DMS79 treated with DMSO at 0.1 percent for 48 hours (cell line): ENCODE measurements at places on chromosomes 13 and 19.
A peak's percentile ranks its signal among the peaks of the same experiment; 100 is the strongest.

GRCh38 chr13:99322297-99323103 lies 15.3 kb upstream of the GPR183 start:
- no peak for DNase-seq

GRCh38 chr19:41590936-41591335 lies 15.0 kb downstream of the CEACAM21 start:
- no peak for DNase-seq

- DNase-seq: no peak
These were observed 1237.6 kb downstream of the EFNB2 start for GRCh38 chr13:105297839-105298238.

DNA sequence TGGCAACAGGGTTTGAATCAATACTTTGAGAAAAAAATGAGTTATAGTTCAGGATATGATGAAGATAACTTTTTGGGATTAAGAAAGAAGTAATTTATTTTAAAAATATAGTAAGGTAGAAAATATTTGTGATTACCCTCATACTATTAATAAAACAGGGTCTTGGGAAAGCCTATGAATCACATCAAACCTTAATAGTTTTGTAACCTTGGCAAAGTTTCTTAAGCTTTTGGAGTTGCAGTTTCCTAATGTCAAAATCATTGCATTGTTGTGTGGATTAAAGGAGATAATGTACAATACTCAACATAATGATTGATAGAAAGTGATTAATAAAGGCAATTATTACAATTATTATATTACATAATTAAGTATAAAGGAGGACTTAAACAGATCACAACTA lies 149.0 kb downstream of the LMO7 start:
- DNase-seq: no peak

DNA sequence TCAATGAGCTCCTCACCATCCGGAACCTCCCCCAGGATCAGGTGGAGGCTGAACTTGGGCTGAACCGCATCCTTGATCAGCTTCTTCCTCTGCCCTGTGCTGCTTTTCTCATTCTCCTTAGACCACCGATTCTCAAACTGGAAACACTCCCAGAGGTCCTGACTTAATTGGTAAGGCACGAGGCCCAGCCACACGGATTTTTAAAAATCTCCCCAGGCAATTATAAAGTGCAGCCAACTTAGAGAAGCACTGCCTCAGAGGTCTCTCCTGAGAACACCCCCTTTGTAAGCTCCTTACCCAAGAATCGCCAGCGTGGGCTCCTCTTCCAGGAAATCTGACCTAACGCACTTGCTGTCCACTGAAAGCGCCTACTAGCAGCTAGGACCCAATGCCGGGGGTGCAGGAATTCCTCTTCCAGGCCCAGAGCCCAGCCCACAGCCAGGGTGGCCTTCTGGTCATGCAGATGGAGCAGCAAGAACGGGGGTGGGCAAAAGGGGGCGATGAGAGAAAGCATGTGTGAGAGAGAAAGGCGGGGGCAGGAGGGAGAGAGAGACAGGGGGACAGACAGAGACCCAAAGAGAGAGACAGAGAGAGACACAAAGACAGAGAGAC lies 66.9 kb upstream of the CACNA1A start:
- DNase-seq: no peak

DNA sequence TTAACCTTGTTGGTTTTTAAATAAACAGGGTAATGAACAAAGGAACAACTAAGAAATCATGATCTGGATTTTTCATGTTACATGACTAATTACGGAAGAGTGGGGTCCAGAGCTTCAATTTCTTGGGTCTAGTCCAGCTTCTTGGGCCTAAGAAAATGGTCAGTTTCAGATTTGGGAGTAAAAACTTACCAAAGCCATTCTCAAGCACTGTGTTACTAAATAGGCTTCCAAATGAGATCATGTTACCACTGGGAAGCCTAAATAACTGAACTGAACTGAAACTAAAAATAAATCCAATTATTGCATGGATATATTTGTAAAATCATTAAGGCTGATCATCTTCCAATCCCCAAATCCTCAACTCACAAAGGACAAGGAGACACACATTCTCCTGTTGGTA lies 13.9 kb downstream of the TBC1D4 start:
- no peak for DNase-seq

- DNase-seq: peak; percentile 21
These were observed 5.1 kb upstream of the KRTDAP start for GRCh38 chr19:35495107-35496064.

DNA sequence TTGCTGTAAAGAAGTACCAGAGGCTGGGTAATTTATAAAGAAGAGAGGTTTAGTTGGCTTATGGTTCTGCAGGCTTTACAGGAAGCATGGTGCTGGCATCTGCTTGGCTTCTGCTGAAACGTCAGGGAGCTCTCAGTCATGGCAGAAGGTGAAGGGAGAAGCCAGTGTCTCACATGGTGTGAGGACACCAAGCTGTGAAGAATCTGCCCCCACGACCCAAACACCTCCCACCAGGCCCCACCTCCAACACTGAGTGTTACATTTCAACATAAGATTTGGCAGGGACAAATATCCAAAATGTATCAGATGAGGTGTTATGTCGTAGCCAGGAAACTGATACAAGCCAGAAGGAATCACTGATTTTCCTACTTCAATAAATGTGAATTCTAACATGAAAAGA lies 136.5 kb downstream of the CYSLTR2 start:
- DNase-seq: no peak

GRCh38 chr13:51550151-51550550 lies 34.1 kb upstream of the WDFY2 start:
- DNase-seq: no peak

DNA sequence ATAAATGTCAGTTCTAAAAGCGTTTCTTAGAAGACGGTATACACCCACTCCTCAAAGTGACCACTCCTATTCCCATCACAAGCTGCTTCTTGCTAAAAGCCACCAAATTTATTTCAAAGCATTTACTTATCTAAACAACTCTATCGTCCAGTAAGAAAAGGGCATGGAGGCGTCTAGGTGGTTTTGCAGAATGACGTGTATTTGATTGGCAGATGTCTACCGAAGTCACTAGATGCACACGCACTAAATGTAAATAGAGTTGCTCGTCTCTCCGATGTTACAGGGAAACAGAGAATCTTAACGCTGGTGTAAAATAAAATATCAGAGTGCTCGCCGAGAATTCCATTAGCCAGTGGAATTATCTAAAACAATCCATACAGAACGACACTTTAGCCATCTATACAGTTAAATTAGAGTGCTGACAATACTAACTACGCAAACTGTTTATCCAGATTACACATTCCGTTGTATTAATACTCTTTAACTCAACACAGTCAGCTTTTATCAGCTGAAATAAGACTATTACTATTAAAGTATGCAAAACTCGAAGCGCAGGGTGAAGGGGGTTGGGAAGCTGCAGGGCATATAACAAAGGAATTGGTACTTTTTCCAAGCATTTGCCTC lies 1.9 kb downstream of the KLF12 start:
- DNase-seq: no peak

DNA sequence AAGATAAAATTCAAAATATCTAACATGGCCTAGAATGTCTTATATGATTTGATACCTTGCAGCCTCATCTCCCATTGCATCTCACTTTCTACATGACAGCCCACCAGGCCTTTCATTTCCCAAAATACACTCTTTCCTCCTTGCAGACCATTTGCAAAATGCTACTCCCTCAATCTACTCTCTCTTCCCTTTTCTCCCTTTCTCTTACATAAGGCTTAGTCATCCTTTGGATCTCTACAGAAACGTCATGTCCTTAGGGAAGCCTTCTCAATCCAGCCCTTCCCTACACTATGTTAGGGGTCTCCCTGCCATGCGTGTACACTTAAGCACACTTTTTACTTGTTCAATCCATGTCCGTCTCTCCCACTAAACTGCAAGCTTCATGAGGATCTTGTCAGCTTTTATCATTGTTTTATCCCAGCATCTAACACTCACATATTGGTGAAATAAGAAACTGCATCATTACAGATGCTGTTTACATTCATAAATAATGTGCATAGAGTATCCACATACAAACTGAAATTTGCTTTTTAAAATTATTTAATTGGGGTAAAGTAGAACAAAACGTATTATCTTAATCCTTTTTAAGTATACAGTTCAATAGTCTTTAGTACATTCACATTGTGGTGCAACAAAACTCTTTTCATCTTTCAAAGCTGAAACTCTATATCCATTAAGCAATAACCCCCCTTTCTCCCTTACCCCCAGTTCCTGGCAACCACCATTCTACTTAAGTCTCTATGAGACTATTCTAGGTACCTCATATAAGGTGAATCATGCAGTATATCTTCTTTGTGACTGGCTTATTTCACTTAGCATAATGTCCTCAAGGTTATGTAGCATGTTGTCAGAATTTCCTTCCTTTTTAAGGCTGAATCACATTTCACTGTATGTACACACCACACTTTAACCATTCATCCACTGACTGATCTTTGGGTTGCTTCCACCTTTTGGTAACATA lies 11.5 kb upstream of the WBP4 start:
- DNase-seq: no peak

- DNase-seq: no peak
These were observed 17.3 kb upstream of the DCLK1 start for GRCh38 chr13:36148446-36148845.

DNA sequence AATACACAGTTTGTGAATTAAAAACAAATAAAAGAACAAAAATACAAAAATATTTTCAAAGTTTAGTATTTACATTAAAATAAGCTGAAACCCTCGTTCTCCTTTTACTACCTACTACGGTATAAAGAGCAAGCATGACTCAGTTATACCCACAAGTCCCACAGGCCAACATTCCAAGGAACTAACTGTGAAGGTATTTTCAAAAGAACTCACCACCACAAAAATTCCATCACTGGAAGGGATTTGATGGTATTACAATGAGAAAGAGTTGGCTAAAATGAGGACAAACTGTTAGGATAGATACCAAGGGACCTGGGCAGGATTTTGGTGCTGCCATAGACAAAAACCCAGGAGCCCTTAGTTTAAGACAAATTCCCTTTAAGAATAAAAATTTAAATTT lies 122.7 kb downstream of the TBC1D4 start:
- no peak for DNase-seq

- no peak for DNase-seq
These were observed 20.7 kb downstream of the SETDB2 start for GRCh38 chr13:49464621-49465325.

DNA sequence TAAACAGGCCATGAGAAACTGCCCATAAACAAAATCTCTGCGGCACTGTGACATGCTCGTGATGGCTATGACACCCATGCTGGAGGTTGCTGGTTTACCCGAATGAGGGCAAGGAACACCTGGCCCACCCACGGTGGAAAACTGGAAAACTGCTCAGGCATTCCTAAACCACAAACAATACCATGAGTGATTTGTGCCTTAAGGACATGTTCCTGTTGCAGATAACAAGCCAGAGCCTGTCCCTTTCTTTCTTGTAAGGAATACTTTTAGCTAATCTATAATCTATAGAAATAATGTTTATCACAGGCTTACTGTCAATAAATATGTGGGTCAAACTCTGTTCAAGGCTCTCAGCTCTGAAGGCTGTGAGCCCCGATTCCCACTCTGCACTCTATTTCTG lies 12.1 kb downstream of the ZNF561 start:
- DNase-seq: no peak

GRCh38 chr19:28667348-28667977 lies 545.5 kb downstream of the UQCRFS1 start:
- DNase-seq: no peak

- DNase-seq: peak; percentile 84
These were observed 19.0 kb downstream of the AKT2 start for GRCh38 chr19:40266119-40266518.

GRCh38 chr19:57473646-57474045 lies 3.7 kb downstream of the ZNF772 start:
- no peak for DNase-seq

DNA sequence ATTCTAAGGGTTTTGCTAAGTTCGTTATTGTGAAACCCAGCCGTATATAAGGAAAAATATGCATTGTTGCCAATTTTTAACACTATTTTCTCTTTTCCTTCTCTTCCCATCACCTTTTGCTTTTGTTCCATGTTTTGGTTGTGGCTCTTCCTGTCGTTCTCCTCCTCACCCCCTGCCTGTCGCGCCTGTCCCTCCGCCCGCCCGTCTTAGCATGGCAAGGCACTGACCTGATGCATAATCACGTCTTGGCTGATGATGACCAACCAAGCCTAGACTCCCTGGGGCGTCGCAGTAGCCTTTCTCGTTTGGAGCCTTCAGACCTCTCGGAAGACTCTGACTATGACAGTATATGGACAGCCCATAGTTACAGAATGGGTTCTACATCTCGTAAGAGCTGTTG lies 28.5 kb upstream of the TEX29 start:
- DNase-seq: no peak

DNA sequence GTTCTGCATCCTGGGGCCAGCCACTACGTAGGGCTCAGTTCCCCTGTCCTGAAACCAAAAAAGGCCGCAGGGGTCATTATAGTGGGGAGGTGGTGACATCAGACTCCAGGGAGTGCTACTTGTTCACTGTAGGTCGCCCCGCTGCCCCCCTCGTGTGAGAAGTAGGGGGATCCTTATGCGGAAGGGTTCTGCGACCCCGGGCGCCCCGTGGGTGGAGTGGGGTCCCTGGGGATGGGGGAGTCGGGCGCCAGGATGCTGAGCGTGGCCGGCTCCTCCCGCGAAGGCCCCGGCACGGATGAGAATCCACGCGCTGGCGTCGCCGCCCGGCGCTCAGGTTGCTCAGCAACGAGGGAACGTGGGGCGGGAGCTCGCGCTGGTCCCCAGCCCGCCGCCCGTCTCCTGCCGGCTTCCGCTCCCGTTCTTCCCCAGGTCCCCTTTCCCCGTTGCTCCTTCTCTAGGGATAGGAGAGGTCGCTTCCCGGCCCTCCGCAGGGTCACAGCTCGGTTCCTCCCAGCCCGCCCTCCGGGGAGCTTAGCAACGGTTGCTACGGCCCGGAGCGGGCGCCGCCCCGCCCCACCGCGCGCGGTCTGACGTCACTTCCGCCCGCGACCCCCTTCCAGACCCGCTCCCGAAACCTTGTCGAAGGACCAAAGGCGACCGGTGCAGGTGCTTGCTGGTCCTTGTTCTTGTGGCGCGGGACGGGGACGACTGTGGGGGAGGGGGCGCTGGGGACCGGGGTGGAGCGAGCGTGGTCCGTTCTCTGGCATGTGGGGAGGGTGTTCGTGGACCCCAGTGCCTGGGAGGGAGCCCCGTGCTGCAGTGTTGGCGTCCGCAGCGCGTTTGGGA lies at the start of gene NAT14:
NAT14 (plus strand) TSS at position 596 of the 846 bp plus-strand sequence. CDS start 521 bp downstream, outside the sequence.
- peak; percentile 55 for DNase-seq

DNA sequence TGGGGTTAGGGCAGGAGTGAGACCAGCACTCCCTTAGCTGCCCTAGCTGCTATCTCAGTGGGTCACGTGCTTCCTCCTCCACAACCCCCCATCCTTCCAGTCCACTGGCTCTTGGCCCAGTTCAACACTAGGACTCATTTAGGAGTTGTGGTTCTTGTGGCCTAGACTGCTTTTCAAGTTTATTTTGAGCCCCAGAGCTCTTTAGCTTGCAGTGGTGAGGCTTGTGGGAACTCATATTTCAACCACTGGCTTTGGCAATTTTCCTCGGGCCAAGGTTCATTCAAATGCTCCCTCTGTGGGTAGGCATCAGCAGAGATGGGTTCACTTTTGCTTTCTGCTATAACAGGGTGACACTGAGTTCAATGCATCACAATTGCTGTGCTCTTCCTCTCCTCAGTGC lies 436.2 kb upstream of the SLITRK5 start:
- DNase-seq: no peak

- DNase-seq: no peak
These were observed 177.8 kb downstream of the OLFM4 start for GRCh38 chr13:53206455-53206854.

- peak; percentile 97 for DNase-seq
These were observed 5.8 kb downstream of the BCKDHA start for GRCh38 chr19:41403181-41403970.

- DNase-seq: no peak
These were observed 24.0 kb downstream of the GRIN2D start for GRCh38 chr19:48417421-48417820.

- no peak for DNase-seq
These were observed 12.1 kb downstream of the CRYL1 start for GRCh38 chr13:20513466-20513995.
